T-helper 2 cell treated with Interferon-gamma antibody and Interleukin-4, amounts not matched to agents 5 μg/mL and 100 μg/mL, for 36 hours (primary cell): ENCODE measurements at places on chromosomes 2 and 18.

DNA sequence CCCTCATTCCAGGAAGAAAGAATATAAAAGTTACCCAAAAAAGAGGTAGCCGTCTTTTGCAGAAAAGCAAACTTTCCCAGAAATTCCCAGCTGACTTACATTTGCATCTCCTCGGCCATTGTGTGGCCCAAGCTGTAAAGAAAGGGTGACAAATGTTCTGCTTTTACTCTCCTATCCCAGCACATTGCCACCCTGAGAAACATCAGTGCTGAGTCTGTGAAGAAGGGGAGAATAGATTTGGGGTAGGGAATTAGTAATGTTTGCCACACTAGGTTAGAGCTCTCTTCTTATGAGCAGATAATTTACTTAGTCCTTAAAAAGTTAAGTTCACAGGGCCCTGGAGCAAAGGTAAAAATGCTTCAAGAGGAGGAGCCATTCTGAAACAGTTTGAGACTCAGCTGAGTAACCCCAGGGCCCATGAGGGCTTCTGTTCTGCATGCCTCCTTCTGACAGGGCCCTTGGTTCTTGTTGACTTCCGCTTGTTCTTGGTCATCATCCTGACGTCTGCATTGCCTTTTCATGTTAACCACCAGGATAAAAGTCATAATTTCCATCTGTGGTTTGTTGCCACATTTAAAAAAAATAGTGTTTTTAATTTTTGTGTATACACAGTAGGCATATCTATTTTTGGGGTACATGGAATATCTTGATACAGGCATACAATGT, 550.7 kb downstream of the RNF144A start:
- H3K4me1 ChIP-seq = peaks cover 44% of the 10 kb centered on the region
- DNase-seq = peak; percentile 75
- H3K4me3 ChIP-seq = peak overlapping the region; percentile 18
- peaks cover 27% of the 10 kb centered on the region for H3K36me3 ChIP-seq
- H3K27me3 ChIP-seq = no peaks in the 10 kb centered on the region

- peaks cover 6% of the 10 kb centered on the region for H3K36me3 ChIP-seq
- H3K27me3 ChIP-seq = peaks cover 2% of the 10 kb centered on the region
- peaks cover 44% of the 10 kb centered on the region for H3K4me1 ChIP-seq
- no peak for DNase-seq
Observed at GRCh38 chr2:207525296-207525695, 4.5 kb upstream of the CREB1 start.

DNA sequence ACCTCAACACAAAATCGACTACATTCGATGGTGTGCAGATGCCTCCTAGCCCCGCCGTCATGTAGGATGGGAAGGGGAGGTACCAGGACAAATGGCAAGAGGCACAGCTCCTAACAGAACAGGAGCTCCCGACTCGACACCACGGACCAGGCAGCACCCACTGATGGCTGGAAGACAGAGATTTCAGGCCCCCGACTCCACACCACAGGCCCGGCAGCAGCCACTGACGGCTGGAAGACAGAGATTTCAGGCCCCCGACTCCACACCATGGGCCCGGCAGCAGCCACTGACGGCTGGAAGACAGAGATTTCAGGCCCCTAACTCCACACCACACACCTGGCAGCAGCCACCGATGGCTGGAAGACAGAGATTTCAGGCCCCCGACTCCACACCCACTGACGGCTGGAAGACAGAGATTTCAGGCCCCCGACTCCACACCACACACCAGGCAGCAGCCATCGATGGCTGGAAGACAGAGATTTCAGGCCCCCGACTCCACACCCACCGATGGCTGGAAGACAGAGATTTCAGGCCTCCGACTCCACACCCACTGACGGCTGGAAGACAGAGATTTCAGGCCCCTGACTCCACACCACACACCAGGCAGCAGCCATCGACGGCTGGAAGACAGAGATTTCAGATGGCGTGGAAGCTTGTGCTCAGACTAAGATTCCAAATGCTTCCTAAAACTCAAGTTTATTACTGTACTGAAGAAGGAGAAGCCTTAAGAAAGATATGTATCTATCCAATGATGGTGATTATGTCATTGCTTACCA, 135.5 kb downstream of the EIPR1 start:
- H3K4me1 ChIP-seq = peaks cover 17% of the 10 kb centered on the region
- H3K4me3 ChIP-seq = no peak overlapping the region
- DNase-seq = no peak
- H3K27me3 ChIP-seq = no peaks in the 10 kb centered on the region

- DNase-seq = no peak
- H3K36me3 ChIP-seq = no peaks in the 10 kb centered on the region
- H3K4me1 ChIP-seq = no peaks in the 10 kb centered on the region
Observed at GRCh38 chr2:187118331-187119099, 269.5 kb upstream of the ZSWIM2 start.

DNA sequence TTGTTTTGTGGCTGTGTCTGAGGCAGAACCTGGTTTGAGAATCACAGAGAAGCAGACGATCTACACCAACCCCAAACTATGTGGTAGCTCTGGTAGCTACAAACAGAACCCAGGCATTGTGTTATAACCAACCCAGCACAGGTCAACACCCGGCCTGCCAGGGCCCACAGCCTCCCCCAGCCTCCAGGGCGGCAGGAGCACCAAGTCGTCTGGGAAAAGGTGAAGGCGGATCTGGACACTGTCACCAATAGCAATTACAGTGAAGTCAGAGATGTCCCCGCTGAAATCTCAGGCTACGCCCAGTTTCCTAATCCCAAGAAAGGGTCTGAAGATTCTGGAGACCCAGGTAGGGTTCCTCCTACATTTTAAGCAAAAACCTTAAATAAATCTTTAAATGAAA, 3.6 kb downstream of the HJURP start:
- peaks cover 47% of the 10 kb centered on the region for H3K4me1 ChIP-seq
- no peaks in the 10 kb centered on the region for H3K27me3 ChIP-seq
- no peak for DNase-seq

- DNase-seq = peak; percentile 75
- H3K4me1 ChIP-seq = peaks cover 49% of the 10 kb centered on the region
- H3K27ac ChIP-seq = peak within 1 kb of the TSS; percentile 97
- H3K36me3 ChIP-seq = peaks cover 48% of the 10 kb centered on the region
- H3K27me3 ChIP-seq = no peaks in the 10 kb centered on the region
Observed at GRCh38 chr2:157443795-157444640, at the start of gene CYTIP. TSS of gene CYTIP (minus strand) at chr2:157444089. CDS start at chr2:157444020, 69 bp downstream.

DNA sequence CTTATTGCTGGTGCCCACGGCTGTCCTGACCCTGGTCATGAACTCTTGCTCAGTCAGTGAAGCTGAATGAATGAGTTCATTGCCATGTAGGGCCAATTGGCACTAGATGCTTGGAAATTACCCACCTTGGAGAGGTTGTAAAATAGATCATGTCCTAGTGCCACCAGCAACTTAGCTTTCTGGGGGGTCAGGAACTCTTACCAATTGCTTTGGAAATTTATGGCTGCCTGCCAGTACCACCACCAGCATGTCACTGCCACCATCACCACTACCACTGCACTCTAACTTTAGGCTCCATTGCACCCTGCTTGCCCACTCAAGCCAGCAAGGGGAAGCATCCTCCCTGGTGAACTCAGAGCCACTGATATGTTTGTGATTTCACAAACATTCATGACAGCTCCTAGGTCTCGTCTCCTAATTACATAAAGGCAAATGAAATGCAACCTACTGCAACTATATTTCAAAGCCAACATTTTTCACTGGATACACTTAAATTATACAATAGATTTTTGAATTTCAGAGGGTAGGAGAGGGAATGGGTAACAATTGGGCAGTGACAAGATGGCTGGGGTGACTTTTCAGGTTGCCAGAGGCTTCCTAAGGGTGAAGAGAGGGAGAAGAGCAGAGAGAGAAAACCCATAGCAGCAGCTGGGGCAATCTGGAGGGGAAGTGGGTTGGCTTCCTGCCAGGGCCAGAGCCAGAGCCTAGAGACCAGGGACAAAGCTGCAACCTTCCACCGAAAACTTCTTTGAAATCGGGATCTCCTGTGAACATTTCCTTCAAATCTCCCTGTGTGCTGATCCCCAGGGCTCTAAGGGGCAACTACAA, 3.5 kb upstream of the EMILIN1 start:
- H3K36me3 ChIP-seq = peaks cover 11% of the 10 kb centered on the region
- peak overlapping the region; percentile 51 for H3K4me3 ChIP-seq
- peaks cover 2% of the 10 kb centered on the region for H3K27me3 ChIP-seq
- H3K27ac ChIP-seq = peak overlapping the region; percentile 82

DNA sequence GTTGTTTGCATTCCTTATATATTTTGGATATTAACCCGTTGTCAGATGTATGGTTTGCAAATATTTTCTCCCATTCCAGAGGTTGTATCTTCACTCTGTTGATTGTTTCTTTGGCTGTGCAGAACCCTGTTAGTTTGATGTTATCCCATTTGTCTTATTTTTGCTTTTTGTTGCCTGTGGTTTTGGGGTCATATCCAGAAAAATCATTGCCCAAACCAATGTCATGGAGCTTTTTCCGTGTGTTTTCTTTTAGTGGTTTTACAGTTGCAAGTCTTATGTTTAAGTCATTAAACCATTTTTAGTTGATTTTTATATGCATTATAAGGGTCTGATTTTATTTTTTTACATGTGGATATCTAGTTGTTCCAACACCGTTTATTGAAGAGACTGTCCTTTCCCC, 35.8 kb downstream of the PPIG start:
- H3K27me3 ChIP-seq = no peaks in the 10 kb centered on the region
- H3K4me3 ChIP-seq = no peak overlapping the region
- H3K4me1 ChIP-seq = peaks cover 25% of the 10 kb centered on the region

DNA sequence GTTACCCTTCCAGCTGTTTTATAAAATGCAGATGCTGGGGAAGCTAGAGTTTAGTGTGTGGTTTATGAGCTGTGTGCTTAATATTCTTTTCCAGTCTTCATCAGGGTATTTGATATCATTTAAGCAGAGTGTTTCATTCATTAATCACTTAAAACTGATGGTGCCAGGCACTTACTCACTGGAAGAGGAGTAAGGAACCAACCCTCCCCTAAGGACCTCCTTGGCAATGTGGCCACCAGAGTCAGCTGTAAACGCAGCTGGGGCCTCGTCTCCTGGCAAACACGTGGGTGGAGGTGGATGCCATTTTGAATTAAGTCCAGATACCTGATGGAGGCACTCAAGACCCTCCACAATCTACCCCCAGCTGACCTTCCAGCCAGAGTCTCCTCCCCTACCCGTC, 331.6 kb downstream of the CLIP4 start:
- no peak overlapping the region for H3K4me3 ChIP-seq
- DNase-seq = no peak
- peaks cover 5% of the 10 kb centered on the region for H3K27me3 ChIP-seq
- no peak overlapping the region for H3K27ac ChIP-seq
- no peaks in the 10 kb centered on the region for H3K36me3 ChIP-seq
- H3K4me1 ChIP-seq = no peaks in the 10 kb centered on the region

DNA sequence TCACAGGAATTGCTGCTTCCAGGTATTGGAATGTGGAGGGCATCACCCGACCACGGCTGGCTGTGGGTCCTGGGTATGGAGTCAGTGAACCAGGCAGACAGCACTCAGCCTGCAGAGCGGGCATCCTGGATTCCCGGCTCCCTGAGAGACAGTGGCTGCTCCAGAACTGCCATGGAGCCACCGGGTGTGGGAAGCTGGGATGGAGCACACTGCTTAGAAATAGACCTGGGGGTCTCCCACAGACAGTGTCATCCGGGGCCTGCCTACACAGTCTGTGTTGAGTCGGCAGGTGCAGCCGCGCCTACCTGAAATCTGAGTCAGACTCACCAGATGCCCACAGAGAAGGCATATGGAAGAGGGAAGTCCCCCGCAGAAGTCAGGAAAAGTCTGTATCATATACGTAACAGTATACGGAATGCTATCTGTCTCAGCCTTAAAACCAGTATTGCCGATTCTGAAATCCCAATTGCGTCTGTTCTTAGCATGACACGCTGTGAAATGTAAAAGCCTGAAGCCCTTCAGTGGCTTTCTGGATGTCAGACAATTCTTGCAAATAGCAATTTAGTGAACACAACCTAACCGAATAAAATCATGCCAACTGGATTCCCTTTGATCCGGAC, 509.7 kb upstream of the MYT1L start:
- no peak for DNase-seq
- H3K27ac ChIP-seq = no peak overlapping the region
- H3K4me3 ChIP-seq = no peak overlapping the region
- no peaks in the 10 kb centered on the region for H3K36me3 ChIP-seq
- H3K27me3 ChIP-seq = no peaks in the 10 kb centered on the region

DNA sequence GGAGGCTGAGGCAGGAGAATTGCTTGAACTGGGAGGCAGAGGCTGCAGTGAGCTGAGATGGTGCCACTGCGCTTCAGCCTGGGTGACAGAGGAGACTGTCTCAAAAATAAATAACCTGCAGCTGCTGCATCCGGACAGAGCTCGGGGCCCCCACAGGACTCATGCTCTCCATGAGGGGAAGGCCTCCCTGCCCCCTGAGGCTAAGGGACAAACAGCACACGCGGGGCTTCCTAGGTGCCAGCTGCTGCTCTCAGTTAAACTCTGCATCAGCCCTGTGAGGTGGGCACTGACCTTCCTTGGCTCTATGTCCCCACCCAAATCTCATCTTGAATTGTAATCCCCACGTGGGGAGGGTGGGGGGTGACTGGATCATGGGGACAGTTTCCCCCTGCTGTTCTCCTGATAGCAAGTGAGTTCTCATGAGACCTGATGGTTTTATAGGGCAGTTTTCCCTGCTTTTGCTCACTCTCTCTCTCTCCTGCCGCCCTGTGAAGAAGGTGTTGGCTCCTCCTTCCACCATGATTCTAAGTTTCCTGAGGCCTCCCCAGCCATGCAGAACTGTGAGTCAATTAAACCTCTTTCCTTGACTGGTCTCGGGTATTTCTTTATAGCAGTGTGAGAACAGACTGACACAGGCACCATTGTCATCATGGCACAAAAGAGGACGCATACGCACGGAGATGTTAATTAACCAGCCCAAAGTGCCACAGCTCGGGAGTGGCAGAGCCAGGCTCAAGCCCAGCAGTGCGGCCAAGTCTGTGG, 49.9 kb upstream of the TAF1B start:
- no peak overlapping the region for H3K4me3 ChIP-seq
- DNase-seq = no peak
- peaks cover 4% of the 10 kb centered on the region for H3K36me3 ChIP-seq
- H3K27ac ChIP-seq = no peak overlapping the region
- H3K4me1 ChIP-seq = peaks cover 6% of the 10 kb centered on the region
- H3K27me3 ChIP-seq = peaks cover 4% of the 10 kb centered on the region

GRCh38 chr2:25437881-25438662, 96.3 kb upstream of the DNMT3A start:
- peaks cover 2% of the 10 kb centered on the region for H3K4me1 ChIP-seq
- H3K36me3 ChIP-seq = peaks cover 13% of the 10 kb centered on the region
- no peak overlapping the region for H3K4me3 ChIP-seq
- no peaks in the 10 kb centered on the region for H3K27me3 ChIP-seq
- H3K27ac ChIP-seq = no peak overlapping the region
- DNase-seq = no peak

- DNase-seq = peak; percentile 32
- H3K4me1 ChIP-seq = no peaks in the 10 kb centered on the region
- H3K27ac ChIP-seq = no peak overlapping the region
- H3K27me3 ChIP-seq = peaks cover 2% of the 10 kb centered on the region
- H3K36me3 ChIP-seq = no peaks in the 10 kb centered on the region
Observed at GRCh38 chr2:174004905-174005605, 39.9 kb upstream of the SP3 start.

- DNase-seq = no peak
- no peaks in the 10 kb centered on the region for H3K27me3 ChIP-seq
- H3K4me3 ChIP-seq = no peak overlapping the region
- H3K27ac ChIP-seq = peak overlapping the region; percentile 49
Observed at GRCh38 chr2:240604291-240604938, 17.9 kb downstream of the CAPN10 start.

GRCh38 chr18:1846640-1847039, 724.7 kb downstream of the METTL4 start:
- no peak for DNase-seq
- H3K27me3 ChIP-seq = no peaks in the 10 kb centered on the region
- H3K4me3 ChIP-seq = no peak overlapping the region
- H3K36me3 ChIP-seq = no peaks in the 10 kb centered on the region
- H3K27ac ChIP-seq = no peak overlapping the region
